ENCODE measurements at places on chromosomes 7 and 10. TPM values are rescaled to one million over a fixed set of nuclear protein-coding genes. Genes with fewer than 3 reads are reported as not detected.

Gene UCN3
- not detected for total RNA-seq

- no peak overlapping the region for H3K4me3 ChIP-seq
- DNase-seq: no peak
- H3K27me3 ChIP-seq: no peaks in the 10 kb centered on the region
- H3K4me1 ChIP-seq: peaks cover 20% of the 10 kb centered on the region
These were observed 125.7 kb downstream of the CD36 start for GRCh38 chr7:80764132-80764531.

Gene BRI3
- total RNA-seq: 68.5 TPM

DNA sequence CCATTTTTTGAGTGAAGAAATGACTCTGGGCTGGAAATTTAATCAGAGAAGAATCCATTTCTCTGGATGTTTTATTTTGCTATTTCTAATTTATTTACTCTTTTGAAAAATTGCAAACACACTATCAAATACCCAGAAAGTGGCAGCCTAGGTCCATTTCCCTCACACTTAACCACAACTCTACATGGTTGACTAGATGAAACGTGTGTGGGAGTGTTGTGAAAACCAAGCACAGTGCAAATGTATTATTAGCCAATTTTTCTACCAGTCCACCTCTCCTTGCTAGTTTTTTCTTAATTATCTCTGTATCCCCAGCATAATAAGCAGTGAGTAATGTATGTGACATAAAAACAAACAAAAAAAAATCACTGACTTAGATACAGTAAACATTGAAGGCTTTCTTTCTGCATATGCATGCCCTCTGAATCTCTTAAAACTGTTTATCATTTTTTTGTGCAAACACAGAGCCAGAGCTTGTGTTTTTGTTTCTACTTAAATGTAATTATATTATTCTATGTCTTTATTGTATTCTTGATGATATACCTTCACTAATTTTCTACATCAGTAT is 30.9 kb downstream of the SCIN start:
- H3K27me3 ChIP-seq: no peaks in the 10 kb centered on the region
- no peaks in the 10 kb centered on the region for H3K36me3 ChIP-seq
- H3K27ac ChIP-seq: no peak overlapping the region
- no peak overlapping the region for H3K4me3 ChIP-seq
- H3K4me1 ChIP-seq: no peaks in the 10 kb centered on the region

DNA sequence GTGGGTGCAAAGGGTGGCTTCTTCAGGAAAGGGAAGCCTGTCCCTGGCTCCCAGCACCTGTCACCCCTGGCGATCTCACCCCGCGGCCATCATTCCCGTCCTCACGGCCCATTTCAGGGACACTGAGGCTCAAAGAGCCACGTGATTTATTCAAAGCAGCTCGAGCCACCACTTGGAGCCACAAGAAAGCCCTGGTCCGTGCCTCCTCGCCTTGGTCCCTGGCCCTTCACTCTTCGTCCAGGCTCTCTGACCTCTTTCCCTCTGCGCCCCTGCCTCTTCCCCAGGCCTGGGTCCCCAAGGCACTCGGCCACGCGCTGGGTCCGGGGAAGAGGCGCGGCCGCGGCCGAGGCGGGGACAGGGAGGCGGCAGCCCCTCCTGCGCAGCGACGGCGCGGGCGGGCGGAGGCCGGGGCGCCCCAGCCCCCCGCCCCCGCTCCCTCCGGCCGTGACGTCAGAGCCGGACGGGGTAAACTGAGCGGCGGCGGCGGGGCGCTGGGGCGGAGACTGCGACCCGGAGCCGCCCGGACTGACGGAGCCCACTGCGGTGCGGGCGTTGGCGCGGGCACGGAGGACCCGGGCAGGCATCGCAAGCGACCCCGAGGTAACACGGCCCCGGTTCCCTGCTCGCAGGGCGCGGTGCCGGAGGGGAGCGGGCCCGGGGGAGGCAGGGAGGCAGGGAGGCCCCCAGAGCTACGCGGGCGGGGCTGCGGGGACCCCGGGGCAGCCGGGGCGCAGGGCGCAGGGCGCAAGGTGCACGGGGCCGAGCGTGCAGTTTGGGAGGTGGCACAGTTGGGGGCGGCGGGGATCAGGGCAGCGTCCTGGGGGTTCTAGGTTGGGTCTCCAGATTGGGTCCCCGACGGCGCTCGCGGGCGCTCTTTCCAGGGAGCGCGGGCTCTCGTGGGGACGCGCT is at the start of gene SLC18A2:
TSS of gene SLC18A2 (plus strand) at position 494 of the 909 bp plus-strand sequence. CDS start 580 bp downstream, outside the sequence.
- peak within 1 kb of the TSS; percentile 80 for H3K27ac ChIP-seq
- peak within 1 kb of the TSS; percentile 51 for H3K4me3 ChIP-seq
- DNase-seq: no peak
- no peaks in the 10 kb centered on the region for H3K36me3 ChIP-seq
- H3K4me1 ChIP-seq: peaks cover 5% of the 10 kb centered on the region

DNA sequence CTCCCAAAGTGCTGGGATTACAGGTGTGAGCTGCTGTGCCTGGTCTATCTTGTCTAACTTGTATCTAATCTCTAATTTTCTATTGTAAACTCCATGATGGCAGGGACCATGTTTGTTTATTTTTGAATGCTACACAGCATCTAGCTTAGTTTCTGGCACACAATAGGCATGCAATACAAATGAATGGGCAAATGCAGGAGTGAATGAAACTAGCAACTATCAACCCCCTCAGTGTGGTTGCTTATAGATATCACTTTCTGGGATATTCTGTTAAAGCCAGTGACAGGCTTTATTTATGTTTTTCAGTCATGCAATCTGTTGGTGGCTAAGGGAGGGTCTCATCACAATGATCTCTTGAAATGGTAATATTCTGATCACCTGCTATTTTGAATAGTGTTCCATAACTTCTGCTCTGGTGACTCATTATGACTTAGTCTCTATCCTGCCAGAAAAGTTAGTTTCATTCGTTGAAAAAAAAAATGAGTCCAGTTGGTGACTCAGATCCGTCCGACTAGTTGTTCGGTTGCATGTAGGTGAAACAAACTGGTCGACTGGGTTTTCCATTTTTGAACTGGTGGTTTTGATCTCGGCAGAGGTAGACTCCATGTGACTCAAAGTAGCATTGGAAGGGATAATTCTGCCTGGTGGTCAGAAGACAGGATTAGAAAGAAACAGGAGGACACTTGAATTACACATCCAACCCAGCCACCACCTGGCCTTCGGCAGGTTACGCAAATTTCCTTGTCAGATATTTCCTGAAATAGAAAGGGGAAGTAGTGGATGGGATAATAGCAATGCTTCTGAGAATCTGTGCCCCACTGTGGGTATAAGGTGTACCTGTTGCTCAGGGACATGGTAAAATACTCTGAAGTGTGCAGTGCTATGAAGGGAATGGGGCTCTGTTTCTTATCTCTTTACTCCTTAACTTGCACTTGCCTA is 76.8 kb downstream of the GATA3 start:
- peaks cover 24% of the 10 kb centered on the region for H3K4me1 ChIP-seq
- no peak overlapping the region for H3K27ac ChIP-seq
- H3K27me3 ChIP-seq: no peaks in the 10 kb centered on the region
- no peak for DNase-seq
- no peak overlapping the region for H3K4me3 ChIP-seq

DNA sequence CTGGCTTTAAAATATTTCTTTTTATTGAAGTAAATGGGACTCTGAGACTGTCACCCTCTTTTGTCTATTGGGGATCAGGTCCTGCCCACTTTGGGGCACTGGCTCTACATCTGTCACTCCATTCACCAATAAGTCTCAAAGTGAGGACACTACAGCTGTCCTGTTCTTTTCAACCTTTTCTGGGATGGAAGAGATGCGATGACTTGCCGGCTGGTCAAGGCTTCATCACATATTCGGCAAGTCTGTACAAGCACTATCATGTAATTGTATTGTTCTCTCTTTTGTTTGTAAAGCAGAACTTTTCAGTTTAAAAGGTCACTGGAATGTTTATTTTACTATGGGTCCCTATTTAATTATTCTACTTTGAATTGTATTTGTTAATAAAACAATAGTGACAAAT is 17.7 kb upstream of the SP8 start:
- H3K4me1 ChIP-seq: no peaks in the 10 kb centered on the region
- DNase-seq: no peak
- H3K27me3 ChIP-seq: no peaks in the 10 kb centered on the region
- H3K4me3 ChIP-seq: no peak overlapping the region
- no peaks in the 10 kb centered on the region for H3K36me3 ChIP-seq

DNA sequence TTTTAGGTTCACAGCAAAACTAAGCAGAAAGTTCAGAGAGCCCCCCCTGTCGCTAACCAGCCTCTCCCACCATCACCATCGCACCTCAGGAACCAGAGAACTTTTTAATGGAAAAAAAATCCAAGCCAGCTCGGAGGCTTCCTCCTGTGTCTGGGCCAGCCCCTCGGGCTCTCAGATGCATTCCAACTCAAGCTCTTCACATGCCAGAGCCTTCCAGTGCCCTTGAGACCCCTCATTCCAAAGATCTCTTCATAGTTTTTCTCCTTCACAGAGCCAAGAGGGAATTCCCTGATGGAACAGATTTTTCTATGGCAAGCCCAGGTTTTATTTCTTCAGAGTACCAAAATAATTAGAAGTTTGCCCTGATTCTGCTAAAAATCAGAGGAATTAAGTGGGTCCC is 153.4 kb upstream of the LANCL2 start:
- no peak overlapping the region for H3K27ac ChIP-seq
- no peak overlapping the region for H3K4me3 ChIP-seq
- peaks cover 13% of the 10 kb centered on the region for H3K4me1 ChIP-seq
- no peak for DNase-seq
- H3K27me3 ChIP-seq: no peaks in the 10 kb centered on the region
- H3K36me3 ChIP-seq: no peaks in the 10 kb centered on the region

Gene HECW1
- 2.5 TPM for total RNA-seq

- no peak overlapping the region for H3K4me3 ChIP-seq
- no peaks in the 10 kb centered on the region for H3K36me3 ChIP-seq
- DNase-seq: no peak
- H3K27ac ChIP-seq: no peak overlapping the region
- no peaks in the 10 kb centered on the region for H3K4me1 ChIP-seq
- H3K27me3 ChIP-seq: no peaks in the 10 kb centered on the region
These were observed 33.7 kb downstream of the STAMBPL1 start for GRCh38 chr10:88913788-88914187.

Gene AKR1E2
- 3.7 TPM for total RNA-seq

Gene ELFN1
- total RNA-seq: 2.2 TPM

DNA sequence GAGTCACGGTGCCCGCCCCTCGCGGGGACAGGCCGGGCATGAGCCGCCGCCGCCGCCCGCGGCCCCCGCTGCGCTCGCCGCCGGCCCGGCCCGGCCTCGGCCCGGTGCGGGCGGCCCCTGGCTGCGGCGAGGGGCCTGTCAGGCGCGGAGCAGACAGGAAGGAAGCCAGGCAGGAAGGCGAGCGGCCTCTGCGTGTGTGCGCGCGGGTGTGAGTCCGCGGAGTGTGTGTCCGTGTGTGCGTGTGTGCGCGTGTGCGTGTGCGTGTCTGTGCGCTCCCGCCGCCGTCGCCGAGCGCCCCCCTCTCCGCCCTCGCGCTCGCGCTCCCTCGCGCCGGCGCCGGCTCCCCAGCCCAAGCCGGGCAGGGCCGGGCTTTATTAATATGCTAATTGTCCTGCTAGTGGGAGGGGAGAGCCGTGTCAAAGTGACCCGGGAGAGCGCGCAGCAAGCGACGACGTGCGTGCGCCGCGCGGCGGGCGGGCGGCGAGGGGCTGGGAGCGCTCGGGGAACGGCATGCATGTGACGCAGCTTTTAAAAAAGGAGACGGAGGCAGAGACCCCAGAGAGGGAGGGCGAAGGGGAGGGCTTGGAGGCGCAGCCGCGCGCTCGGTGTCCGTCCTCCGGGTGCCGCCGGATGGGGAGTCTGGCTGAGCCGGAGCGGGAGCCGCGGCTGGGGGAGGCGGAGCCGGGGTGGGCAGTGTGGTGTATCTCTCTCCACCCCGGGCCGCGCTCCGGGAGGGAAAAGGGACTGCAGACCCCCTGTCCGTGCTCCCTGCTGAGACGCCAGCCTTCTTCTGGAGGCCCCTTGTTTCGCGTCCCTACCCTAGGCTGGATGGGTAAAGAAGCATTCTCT is at the start of gene LDB1:
TSS of gene LDB1 (minus strand) at position 227 of the 849 bp plus-strand sequence. CDS start 258 bp downstream, outside the sequence.
- H3K27ac ChIP-seq: peak within 1 kb of the TSS; percentile 99
- no peaks in the 10 kb centered on the region for H3K36me3 ChIP-seq
- H3K27me3 ChIP-seq: no peaks in the 10 kb centered on the region
- H3K4me1 ChIP-seq: peaks cover 61% of the 10 kb centered on the region
